ENCODE measurements at places on chromosomes 12 and 14. TPM values are rescaled to one million over a fixed set of nuclear protein-coding genes. Genes with fewer than 3 reads are reported as not detected.

DNA sequence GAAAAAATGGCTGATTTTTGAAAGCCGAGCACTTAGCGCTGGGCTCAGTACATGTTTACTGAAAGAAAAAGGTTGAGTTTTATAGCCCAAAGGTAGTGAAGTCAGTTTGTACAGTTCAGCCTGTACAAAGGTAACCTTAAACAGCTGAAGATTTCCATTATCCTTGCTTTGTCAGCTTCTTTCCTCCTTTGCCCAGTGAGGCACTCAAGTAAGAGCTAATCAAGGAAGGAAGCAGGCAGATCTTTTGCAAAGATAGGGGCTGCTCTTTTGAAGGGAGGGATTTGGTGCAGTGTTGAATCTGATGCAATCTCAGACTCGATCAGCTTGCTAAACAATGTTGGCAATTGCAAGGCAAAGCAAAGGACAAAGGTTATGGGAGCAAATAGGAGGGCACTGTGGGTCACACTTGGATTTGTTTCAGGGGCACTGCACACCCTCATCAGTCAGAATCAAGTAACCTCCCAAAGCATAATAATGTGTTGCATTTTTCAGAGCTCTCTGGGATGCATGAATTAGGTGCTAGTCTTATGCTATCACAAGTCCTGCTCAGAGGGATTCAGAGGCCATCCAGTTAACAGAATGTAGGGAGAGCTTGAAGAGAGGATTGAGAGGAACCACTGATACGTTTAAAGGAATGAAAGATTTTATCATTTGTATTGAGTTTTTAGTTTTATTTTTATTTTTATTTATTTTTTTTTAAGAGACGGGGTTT is 44.4 kb downstream of the ANO6 start:
- DNase-seq, result no peak

DNA sequence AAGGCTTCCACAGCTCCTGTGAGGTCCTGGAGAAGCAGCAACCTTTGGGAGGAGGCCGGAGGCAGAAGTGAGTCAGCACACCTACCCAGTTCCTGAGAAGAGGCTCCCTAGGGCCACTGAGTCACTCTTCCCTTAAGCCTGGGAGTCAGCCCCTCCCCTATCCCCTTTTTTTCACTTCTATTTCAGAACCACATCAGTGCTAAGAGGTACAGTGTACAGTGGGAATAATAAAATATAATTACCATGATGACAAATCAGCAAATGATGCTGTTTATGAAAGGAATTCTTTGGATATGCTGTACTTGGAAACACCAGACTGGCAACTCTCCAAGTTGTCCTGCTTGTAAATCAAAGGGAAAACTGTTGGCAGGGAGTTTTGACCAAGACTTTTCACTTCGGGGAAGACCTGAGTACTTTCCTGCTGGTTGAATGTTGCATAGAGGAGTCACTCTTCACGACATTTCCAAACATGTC is 7.8 kb upstream of the TBPL2 start:
- peak; percentile 92 for DNase-seq

GRCh38 chr14:23883684-23884540 is 69.7 kb upstream of the DHRS4 start:
- no peak for DNase-seq

DNA sequence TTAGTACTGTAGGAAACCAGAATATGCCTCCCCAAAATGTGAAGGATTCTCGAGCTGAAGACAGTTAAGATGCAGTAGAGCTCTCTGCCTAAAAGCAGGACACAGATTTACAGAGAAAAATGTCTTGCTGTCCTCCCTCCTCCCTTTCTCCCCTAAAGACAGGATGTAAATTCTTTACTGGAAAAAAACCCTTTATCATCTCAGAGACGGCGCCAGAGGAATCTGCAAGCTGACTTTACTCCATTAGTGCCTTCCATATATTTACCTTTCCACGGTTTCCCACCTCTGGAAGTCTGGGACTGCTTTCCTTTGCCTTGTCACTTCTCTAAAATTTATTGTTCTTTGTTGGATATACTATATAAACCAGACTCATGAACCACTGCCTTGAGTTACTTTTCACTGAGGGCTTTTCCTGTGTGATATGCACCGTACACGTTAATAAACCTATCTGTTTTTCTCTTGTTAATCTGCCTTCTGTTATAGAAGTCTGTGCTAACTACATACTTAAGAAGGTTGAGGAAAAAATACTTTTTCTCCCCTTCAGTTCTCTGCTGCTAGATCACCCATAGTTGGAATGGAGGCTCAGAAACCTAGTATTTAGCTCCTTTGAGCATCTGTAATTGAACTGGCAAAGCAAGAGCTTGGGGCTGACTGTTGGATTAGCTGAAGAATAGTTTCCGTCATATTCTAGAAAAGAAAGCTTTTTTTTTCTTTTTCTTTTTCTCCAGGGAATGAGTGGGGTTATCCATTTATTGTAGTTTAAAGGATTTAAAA is 99.9 kb downstream of the RAD51B start:
- no peak for DNase-seq

- no peak for DNase-seq
These were observed 2.5 kb downstream of the OXA1L start for GRCh38 chr14:22768947-22769346.

GRCh38 chr12:77973579-77973978 is 142.9 kb downstream of the NAV3 start:
- DNase-seq, result no peak

DNA sequence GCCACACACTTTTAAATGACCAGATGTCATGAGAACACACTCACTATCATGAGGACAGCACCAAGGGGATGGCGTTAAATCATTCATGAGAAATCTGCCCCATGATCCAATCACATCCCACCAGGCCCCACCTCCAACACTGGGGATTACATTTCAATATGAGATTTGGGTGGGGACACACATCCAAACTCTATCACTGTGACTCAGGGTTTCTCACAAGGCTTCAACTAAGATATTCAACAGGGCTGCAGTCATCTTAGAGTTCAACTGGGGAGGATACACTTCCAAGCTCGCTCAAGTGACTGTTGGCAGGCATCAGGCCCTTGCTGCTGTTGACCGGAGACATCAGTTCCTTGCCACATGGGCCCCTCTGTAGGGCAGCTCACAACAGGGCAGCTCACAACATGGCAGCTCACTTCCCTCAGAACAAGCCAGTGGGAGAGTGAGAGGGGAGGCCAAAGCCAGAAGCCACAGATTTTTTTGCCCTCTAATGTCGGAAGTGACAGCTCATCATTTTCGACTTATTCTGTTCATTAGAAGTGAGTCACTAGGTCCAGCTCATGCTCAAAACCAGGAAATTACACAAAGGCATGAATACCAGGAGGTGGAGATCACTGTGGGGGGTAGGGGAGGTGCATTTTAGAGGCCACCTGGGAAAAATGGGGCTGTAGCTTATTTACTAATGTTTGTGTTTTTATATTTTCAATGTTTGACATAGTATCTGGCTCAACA is 50.8 kb upstream of the PTHLH start:
- DNase-seq, result no peak

- DNase-seq, result no peak
These were observed 183.0 kb upstream of the ARID2 start for GRCh38 chr12:45546545-45546944.

DNA sequence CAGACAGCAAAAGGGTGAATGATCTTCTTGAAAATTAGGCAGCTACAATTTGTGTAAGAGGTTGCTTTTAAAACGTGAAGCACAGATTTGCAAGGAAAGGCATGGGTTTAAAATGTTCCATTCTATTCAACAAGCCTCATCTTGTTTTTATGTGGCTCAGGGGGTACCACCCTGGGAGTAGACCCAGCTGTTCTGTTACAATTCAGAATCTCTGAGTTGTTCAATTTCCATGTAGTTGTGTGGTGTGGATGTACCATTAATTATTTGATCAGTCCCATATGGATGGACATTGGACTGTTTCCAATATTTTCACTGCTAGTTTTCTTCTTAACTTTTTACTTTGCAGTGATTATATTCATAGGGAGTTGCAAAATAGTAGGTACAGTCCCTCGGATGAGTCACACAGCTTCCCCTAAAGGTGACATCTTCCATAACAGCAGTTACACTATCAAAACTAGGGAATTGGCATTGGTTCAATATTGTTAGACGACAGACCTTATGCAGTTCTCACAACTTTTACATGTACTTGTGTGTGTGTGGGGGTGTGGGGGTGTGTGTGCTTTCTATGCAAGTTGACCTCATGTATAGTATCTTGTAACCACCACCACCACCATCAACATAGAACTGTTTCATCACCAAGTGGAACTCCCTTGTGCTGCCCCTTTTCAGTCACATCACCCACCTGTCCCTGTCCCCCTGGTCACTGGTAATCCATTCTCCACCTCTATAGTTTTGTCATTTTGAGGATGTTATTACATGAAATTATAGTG is 59.0 kb upstream of the CAPRIN2 start:
- DNase-seq, result no peak

DNA sequence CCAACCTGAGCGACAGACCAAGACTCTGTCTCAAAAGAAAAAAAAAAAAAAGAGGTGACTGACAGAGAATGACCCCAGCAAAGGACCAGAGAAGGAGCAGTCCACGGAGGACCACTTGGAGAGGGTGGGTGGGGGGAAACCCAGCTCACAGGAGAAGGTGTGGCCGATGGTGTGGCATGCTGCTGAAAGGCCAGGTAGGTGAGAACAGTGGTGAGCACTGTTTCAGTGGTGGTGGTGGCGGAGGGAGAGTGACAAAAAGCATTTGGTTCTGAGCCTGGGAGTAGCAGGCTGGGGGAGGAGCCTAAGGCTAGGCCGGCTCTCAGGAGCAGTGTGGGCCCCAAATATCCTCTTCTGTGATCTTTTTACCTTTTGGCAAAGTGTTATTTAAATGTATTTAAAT is 63.8 kb downstream of the IRF2BPL start:
- no peak for DNase-seq

- no peak for DNase-seq
These were observed 961.8 kb downstream of the FLRT2 start for GRCh38 chr14:86491743-86492142.

The SMCO3 gene
- total RNA-seq, result not detected

The ABCD2 gene
- total RNA-seq, result not detected

The METAP2 gene
- total RNA-seq, result 86.1 TPM

The NPFF gene
- total RNA-seq, result not detected

The LHX5 gene
- total RNA-seq, result not detected

The SERPINA10 gene
- 0.03 TPM for total RNA-seq
